Pulmonary artery endothelial cell (primary cell): ENCODE measurements at places on chromosomes 5 and 9. TPM values are rescaled to one million over a fixed set of nuclear protein-coding genes. Genes with fewer than 3 reads are reported as not detected.

Gene HEMGN
- not detected in 2 replicates for total RNA-seq

Gene CARD19
- total RNA-seq = 59.8 and 95.7 TPM in 2 replicates

Gene FCN2
- not detected in 2 replicates for total RNA-seq

Gene OR13D1
- total RNA-seq = not detected in 2 replicates

Gene FYB1
- total RNA-seq = 0.13 TPM in 1 of 2 replicates, not detected in the other

Gene ATOX1
- total RNA-seq = 63.6 and 68.7 TPM in 2 replicates

Gene MPDZ
- 56.3 and 84.2 TPM in 2 replicates for total RNA-seq

Gene TMEM232
- 0.39 and 0.46 TPM in 2 replicates for total RNA-seq

Gene PCDHA3
- 0.18 and 0.26 TPM in 2 replicates for total RNA-seq
